ENCODE measurements at places on chromosomes 1 and 21.

GRCh38 chr21:30726726-30727125 lies 8.1 kb upstream of the KRTAP21-3 start:
- DNase-seq, result no peak

DNA sequence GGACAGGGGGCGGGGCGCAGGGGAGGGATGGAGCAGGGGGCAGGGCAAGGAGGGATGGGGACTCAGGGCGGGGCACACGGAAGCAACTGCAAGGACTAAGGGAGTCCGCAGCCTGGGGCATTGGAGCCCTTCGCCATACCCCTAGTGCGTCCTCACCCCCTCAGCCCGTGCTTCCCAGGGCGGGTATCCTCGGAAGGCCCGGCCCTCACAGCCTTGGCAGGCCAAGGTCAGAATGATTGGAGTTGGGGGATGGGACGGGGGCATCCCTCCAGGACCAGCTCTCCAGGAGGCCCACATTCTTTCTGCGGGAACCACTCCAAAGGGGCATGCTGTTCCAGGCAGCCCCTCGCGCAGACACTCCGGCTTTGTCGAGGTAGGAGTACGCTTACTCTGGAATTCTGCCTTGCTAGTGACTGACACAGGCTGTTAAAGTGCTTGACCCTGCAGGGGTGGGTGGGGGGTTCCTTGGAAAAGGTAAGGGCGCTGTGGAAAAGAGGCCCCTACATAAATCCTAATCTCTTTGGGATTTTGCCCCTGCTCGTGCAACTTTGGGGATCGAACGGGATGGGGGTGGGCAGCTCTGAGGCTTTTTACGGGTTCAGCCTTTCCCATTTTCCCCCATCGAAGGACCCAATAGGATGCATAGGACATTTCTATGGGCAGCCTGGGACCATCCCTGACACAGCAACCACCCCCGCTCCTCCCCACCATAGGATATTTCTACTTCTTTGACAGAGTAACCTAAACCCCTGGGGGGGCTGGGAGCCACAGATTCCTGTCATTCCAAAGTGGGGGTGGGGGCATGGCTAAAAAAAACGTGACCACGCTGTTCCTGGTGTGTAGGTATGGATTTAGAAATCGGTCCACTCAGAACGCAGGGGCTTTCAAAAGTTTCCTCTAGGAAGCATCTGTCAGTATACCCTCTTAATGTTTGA lies 738 bp upstream of the TRIM11 start:
- DNase-seq, result no peak

GRCh38 chr1:97796711-97797110 lies 124.1 kb downstream of the DPYD start:
- no peak for DNase-seq

DNA sequence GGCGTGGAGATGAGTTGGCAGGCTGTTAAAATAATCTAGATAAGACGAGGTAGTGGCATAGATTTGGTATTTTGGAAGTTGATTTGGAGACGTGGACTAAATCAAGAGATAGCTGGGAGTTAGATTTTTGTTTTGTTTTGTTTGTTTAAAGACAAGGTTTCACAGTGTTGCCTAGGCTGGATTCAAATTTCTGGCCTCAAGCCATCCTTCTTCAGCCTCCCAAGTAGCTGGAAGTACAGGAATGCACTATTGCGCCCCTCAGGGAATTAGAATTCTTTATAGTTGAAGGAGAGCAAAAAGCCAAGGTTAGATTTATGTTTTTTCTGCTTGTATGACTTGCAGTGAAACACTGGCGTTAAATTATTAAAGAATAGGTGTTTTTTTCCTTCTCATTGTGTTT lies 22.3 kb upstream of the SNRPE start:
- no peak for DNase-seq

- DNase-seq, result no peak
These were observed 13.7 kb downstream of the CADM3 start for GRCh38 chr1:159185121-159185520.

Data from stimulated activated CD4-positive, alpha-beta T cell treated with anti-CD3 and anti-CD28 coated beads, Interleukin-1b, Interleukin-23, amount 100 ng/mL, for 1 hour (primary cell).